Gastrocnemius medialis (tissue), 4 donors: ENCODE measurements at places on chromosomes 5 and 9.

DNA sequence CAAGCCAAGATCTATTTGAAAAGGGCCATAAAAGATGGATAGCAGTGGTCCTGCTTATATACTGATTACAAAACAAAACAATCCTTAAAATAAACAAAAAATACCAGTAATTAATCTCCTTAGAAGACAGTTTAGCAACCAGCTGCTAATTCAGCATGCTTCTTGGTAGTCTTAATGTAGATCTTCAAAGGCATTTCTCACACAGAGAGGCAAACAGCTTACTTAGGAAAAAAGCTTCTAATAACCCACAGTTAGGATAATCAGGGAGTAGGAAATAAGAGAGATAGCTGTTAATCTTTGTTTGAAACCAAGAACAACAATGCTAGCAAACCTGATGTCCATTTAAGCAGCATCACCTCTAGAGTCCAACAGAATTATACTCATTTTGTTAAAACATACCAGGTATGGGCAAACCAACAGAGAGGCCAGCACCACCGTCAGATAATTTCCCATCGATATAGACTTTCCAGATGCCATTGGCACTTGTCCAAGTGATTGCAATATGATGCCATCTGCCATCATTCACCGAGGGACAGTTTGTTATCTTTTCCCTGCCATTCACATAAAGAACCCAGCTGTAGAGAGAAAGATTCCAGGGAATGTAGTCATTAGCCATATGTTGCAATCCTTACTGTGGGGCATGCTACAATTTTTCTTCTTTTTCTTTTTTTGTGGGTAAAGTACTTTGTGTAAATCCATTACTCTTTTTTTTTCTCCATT, 105.6 kb upstream of the TXNDC8 start:
- DNase-seq: no peak

DNA sequence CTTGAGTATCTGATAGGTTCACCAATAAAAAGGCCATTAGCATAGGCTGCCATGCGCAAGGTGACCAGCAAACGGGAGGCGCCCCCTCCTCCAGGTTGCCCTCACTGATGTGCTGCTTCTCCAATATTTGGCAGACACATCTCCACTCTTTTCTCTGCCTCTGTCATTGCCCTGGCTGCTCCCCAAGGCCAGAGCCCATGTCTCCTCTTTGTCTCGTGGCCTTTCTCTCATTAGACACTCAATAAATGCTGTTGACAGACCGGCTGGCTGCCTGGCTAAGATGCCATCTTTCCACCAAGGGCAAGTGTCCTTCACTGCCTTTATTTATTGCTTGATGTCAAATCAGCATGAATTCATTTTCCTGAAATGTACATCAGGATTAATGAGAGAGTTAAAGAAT, 404.0 kb upstream of the KIF2A start:
- no peak for DNase-seq

GRCh38 chr5:131068893-131069643, 96.0 kb downstream of the HINT1 start:
- no peak for DNase-seq

DNA sequence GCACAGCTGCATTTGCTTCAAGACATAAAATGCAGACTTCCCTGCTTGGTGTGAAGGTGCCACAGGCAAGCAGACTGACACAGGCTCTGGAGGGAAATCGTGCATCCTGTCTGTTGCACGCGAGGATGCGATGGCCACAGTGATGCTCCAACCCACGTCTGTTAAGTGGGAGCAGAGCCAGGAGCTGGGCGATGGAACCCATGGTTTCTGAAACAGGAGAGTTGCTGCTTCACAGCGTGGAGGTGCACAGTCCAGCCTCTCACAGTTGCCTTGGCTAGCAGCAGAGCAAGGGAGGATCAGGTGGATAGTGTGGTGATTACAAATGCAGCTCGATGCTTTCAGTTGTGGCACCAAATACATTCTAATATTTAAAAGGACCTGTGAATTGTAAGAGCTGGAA, 108.8 kb downstream of the TENT4A start:
- DNase-seq: no peak

GRCh38 chr5:106171132-106171531, 1499.6 kb downstream of the EFNA5 start:
- DNase-seq: no peak

- peak; percentile 5 for DNase-seq
Observed at GRCh38 chr9:107784235-107784958, 294.8 kb upstream of the KLF4 start.

DNA sequence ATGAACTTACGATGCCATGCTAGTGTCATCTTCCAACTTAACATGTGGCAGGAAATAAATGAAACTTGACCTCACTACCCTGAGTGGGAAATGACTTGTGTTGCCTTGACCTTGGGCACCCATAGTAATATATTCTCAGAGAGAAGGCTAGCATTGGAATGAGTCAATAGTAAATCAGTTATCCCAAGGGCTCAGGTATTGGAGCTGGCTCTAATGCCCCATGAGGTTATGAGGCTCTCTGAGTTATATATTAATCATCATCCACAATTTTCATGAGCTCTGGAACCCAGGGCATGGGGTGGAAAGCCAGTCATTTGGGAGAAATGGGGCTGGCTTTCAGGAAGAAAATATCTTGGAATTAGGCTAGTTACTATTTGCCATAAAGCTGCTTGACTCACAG, 42.4 kb upstream of the SMIM32 start:
- no peak for DNase-seq

DNA sequence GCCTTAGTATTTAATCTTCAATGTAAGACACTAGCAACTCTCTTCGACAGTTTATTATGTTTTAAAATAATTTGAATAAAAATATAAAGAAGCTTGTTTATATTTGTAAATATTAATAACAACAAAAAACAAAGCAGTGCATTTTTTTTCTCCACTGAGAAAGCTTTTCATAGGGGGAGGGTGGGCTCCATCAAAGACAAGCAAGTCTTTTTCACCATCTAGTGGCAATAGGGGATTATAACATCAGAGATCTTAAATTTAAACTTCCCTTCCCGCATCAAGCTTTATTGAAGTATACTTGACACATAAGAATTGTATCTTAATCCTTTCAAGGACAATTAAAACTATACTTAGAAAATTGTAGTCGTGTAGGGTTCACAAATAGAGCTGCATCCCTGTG, 9.3 kb upstream of the OR13F1 start:
- no peak for DNase-seq

GRCh38 chr9:98302150-98302549, 46.7 kb upstream of the TBC1D2 start:
- DNase-seq: no peak

DNA sequence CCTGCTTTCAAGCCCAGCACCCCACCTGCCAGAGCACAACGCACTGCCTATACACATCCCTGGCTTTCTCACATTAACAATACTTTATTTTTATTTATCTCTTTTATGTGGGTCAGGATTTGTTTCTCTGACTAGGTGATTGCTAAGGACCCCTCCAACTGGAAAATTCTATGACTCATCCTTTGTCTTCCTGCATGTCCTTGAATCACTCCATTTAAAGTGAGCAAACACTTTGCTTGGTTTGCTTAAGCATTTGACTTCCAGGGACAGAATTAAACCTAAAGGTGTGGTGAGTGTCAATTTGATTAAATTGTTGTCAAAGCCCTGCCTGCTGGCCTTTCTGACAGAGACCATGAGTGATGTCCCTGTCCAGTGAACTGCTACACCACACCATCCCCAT, 536.5 kb upstream of the BRINP1 start:
- DNase-seq: peak; percentile 15

- DNase-seq: no peak
Observed at GRCh38 chr5:175521313-175521833, 43.0 kb downstream of the SFXN1 start.

GRCh38 chr5:124743602-124744169, 2.8 kb downstream of the ZNF608 start:
- peak; percentile 74 for DNase-seq

DNA sequence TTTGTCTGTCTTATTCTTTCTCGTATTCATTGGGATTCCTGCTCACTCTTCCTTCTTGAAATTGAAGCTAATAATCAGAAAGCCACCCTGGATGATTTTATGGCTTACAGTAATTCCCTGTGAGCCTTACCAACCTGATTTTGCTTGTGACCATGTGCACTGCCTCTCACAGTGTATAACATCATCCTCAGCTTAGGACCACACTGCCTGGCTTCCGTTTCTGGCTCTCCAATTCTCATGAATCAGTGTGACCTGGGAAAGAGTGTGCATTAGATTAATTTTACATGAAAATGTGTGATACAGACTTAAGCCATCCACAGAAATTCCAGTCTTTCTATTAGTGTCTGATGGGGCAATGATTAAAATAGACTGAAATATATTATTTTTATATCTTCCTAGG, 126.8 kb upstream of the DMRT1 start:
- no peak for DNase-seq

GRCh38 chr9:4680750-4681149, 1.4 kb downstream of the CDC37L1 start:
- peak; percentile 27 for DNase-seq

DNA sequence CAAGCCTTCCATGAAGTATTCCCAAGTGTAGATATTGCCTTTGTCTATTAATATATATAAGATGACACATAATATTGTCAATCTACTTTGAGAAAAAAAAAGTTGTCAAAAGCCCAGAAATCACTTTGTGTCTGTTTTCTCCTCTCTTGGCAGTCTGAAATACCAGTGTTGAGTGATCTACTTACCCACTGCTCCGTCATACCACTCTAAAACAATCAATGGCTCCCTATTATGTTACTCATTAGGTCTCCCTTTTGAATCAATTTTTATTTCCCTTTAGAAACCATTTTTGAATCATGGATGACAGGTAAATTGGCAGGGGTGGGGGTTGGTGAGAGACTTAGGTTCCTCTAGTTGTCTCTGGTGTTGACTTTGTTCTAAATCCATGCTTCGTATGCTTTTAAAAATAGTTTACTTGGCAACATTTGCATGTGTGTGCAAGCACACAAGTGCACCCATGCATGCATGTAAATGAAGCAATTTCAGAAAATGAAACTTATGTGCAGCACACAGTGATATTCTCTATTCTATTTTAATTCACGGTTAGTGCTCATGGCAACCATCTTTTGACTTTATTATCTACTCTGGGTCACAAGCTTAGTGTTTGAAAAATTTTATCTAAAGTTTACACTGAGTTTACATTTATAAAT, 378.9 kb downstream of the RAB3C start:
- no peak for DNase-seq

GRCh38 chr5:110909415-110909814, 162.1 kb upstream of the TSLP start:
- DNase-seq: no peak

DNA sequence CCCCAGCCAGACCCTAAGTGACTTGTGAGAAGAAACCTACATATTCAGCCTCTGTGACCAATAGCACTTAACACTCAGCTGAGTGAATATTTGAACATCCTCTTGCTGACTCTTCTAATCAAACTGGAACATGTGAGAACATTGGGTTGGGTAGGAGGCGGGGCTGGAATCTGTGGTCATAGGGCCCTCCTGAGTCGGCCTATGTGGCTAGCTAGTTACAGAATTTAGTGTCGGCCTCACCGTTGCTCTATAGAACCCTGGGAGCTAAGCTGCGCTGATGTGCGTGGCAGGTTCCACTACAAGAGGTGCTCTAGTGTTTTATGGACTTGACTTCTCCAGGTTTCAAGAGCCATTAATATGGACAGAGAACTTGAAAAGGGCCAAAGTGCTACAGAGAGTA, 138.8 kb downstream of the DROSHA start:
- no peak for DNase-seq

GRCh38 chr5:24703934-24704333, 59.2 kb upstream of the CDH10 start:
- no peak for DNase-seq

- DNase-seq: peak; percentile 28
Observed at GRCh38 chr9:113807173-113808061, 68.7 kb upstream of the ZNF618 start.

GRCh38 chr9:33535541-33535940, 11.5 kb downstream of the ANKRD18B start:
- no peak for DNase-seq

DNA sequence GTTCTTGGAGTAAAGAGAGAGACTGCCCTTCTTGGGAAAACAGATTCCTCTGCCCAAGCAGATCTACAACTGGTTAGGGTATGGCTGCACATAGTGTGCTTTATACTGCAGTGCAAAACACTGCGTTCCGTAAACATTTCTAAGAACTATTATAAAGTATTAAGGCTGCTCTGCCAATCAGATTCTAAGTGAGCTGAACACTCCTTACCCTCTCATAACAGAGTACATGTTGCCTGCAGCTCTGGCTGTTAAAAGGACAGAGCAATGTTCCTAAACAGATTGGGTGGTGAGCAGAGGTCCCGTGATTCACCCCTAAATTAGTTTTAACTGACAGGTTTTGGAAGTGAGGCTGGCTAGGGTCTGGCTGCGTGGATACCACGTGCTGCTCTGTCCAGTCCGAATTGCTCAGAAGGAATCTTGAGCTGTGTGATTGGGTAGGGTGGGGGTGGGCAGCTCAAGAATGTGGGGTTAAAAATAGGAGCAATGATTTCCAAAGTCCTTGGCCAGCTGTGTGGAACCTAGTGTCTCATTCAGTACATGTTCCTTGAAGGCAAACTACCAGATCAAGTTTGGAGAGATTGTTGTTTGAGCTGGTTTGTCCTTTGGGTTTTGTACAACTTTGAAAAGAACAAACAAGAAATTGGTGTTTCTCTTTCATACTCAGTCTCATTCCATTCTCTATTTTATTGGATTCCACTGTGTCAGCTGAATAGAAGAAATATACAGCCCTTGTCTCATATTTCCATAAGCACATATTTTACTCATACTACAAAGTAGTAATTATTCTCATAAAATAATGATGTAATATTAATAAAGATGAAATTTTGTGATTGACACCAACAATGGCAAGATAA, 497.6 kb upstream of the CD180 start:
- peak; percentile 94 for DNase-seq

DNA sequence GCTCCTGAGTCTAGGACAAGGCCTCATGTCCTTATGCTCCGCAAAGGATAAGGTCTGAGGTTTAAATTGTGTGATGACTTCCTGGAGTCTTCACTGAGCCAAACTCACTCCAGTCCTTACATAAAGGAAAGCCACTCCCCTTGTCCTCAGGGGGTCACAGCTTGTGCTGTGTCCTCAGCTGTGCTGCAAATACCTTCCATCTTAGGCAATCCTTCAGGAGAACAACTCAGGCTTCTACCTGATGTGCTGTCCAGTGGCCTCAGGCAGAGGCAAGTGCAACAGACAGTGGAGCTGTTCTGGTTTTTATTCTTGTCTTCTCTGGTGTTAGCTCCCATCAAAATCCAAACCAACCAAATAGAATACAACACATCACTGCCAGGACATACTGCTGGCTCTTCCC, 151.5 kb downstream of the TAF11L14 start:
- DNase-seq: no peak

DNA sequence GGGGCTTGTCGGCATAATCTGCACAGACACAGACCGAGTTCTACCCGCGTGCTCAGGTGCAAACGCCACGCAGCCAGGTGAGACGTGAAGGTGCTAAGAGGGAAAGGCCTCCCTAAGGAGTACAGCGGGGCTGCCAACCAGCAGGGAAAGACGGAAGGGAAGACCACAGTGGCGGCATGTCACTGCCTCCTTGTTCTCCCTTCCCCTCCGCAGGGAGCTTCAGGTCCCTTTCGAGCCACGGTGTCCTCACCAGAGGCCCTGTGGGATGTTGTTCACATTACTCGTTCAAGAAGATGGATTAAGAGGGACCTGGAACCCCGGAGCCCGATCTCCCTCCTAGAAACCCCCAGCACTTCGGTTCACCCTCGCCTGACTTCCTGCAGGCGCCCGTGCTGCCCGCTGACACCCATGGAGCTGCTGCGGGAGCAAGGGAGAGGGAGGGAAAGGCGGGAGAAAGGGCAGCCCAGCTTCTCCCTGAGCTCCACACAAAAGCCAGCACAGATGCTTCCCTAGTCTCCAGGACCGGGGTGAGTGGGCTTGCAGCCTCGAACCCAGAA, 686 bp downstream of the BRD9 start:
- no peak for DNase-seq

GRCh38 chr9:135828656-135829055, 78.7 kb downstream of the CAMSAP1 start:
- no peak for DNase-seq
